Stimulated activated CD8-positive, alpha-beta memory T cell treated with anti-CD3 and anti-CD28 coated beads, Interleukin-15, amount 100 ng/mL, for 24 hours (primary cell): ENCODE measurements at places on chromosomes 1 and 21.

DNA sequence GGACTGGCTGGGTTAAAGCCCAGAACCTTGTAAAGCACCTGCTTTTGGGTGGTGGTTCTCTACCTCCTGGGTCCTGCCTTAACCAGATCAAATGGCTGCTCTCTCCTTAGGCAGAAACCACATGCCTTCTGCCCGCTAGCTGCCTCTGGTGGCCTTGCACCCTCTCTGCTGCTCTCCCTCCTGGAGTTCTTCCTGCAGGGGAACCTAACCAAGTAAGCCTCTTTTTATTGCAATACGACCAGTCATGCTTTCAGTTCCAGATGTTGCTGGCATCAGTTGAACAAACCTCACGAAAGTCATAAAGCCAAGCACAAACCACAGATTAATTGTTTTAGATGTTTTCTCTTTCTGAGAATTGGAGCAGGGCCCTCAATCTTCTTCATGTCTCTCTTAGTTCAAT, 118.9 kb downstream of the GDAP2 start:
- no peak for DNase-seq

DNA sequence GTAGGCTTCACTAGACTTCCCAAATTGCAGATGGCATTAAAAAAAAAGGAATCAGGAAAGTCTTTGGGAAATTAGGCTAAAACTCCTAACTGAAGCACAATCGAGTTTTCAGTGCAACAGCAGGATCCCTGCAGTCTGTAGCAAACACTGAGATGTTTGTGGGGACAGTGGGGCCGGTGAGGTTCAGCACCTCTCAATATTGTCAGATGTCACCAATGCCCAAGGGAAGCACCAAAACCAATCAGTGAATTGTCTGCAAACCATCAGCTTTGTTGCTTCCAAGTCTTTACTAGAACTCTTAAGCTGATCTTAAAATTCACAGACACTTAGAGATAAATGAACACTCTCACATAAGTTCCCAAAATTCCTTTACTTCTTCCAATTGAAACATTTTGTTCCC, 2.6 kb downstream of the ERG start:
- no peak for DNase-seq

GRCh38 chr1:115265099-115265498, 73.0 kb downstream of the NGF start:
- no peak for DNase-seq

- no peak for DNase-seq
Observed at GRCh38 chr1:67489643-67490042, 59.4 kb upstream of the SERBP1 start.

DNA sequence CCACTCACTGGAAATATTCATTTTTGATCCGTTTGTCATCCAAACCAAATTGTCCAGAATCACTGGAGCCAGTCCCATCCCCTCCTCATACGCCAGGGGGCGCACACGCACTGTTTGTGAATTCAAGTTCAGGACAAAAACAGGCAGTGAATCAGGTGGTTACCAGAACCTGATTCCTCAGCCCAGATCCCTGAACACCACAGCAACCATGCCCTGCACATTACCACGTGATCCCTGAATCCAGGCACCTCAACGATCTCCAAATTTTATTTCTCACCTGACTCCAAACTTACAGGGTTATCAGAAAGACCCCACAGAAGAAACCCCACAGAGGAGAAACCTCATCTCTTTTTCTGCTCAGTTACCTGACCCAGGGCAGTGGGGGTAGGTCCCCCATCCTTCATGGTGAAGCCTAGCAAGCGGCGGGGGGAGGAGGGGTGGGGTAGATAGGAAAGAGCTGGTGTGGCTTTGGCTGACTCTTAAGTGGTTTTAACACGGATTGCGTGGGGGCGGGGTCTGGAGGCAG, 1.4 kb upstream of the PTPRF start:
- peak; percentile 66 for DNase-seq

GRCh38 chr21:26659182-26659581, 86.1 kb upstream of the CYYR1 start:
- DNase-seq = no peak

GRCh38 chr21:44946254-44947041, 6.6 kb downstream of the SLX9 start:
- no peak for DNase-seq

DNA sequence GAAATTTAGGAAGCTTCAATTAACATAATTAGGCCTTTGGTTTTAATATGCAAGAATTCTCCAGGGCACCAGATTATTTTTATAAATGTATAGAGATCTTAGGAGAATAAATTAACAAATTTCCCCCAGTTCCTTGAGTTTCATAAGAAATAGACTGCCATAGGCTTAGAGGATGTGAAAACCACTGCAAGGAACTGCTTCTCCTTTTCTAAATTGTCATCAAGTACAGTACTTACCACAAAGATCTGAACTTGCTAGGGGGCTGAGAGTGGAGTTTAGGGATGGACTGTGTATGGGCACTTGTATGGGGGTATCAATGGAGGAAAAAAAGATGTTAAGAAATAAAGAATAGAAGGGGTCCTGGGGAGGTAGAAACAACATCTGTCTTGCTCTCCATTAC, 31.1 kb downstream of the LHX8 start:
- DNase-seq = no peak

DNA sequence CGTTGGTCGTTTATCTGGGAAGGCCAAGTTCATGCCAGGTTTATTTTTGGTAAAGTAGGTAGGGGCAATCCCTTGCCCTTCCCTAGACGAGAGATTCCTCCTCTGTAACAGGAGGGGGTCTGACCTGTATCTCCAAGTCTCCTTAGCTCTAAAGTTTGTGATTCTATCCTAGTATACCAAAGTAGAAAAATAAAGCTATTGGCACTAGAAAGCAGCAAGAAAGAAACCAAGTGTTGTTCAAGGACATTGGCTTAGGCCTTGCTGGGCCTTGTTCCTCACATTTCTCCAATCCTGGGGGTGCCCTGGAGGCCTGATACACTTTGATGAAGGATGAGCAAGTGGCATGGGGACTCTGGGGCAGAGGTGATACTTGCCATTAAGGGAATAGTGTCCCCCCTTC, 814 bp downstream of the MTARC2 start:
- no peak for DNase-seq

- DNase-seq = no peak
Observed at GRCh38 chr1:96955307-96956012, 233.9 kb downstream of the PTBP2 start.

DNA sequence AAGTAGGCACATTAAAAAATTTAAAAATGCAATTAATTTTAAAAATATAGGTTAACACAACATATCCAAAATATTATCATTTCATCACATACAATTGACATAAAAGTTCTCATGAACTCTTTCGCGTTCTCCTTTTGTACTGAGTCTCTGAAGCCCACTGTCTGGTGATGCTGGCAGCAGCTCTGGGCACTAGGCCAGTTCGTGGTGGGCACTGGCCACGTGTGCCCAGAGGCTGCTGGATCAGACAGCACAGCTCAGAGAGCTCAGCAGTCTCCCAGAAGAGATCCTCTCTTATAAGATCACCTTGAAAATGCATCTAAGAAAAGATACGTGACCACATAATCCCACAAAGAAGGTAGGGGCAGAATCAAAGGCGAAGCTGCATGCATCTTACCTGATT, 9.9 kb downstream of the CEP104 start:
- no peak for DNase-seq

- no peak for DNase-seq
Observed at GRCh38 chr1:24973315-24973714, 43.2 kb upstream of the RUNX3 start.

GRCh38 chr1:88888750-88889149, 2.6 kb downstream of the GTF2B start:
- DNase-seq = no peak

DNA sequence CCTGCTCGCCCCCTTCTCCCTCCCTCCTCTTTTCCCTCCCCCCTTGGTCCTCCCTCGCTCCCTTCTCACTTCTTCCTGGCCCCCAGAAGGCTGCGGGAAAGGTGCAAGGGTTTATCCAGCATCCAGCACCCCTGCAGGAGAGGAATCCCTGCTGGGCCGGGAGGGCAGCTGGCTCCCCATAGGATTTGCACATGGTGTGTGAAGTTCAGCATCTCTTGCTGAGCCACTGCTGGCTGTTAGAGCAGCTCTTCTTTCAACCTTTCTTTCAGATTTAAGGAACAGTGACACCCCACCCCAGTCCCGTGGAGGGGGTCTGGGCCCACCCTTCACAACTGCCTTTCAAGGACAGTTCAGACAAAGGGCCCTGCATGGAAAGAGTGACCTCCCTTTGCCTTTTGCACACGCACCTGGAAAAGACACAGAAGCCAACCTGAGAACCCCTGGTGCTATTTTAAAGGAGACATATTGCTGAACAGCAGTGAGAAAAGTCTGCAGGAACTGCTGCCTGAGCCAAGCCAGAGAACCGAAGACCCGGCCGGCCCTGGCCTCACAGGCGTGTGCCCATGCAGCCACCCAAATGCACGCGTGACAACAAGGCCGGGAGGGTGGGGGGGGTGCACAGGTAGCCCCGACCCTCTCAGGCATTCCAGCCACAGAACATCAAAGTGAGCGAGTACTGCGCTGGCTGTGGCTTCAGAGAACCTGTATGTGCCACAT, 66.6 kb downstream of the SLC37A1 start:
- no peak for DNase-seq

GRCh38 chr1:12465126-12465525, 152.9 kb downstream of the DHRS3 start:
- no peak for DNase-seq

DNA sequence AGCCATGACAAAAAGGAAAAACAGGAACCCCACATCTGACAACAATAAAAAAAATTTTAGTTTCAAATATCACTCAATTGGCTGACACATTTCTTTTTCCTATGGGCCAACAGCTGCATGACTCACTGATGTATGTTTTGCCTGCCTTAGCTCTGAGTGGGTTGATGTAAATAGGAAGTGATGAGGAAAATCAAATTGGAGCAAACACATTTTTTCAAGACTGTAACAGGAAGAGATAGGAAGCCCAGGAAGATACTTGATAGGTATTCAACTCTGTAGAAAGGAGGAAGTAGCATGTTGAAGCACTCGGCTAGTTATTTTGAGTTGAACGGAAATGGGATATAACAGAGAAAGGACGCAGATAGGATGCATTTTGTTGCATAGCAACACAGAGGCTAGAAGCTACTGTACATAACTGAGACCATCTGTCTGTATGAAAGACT, 168.0 kb upstream of the NR5A2 start:
- DNase-seq = no peak

DNA sequence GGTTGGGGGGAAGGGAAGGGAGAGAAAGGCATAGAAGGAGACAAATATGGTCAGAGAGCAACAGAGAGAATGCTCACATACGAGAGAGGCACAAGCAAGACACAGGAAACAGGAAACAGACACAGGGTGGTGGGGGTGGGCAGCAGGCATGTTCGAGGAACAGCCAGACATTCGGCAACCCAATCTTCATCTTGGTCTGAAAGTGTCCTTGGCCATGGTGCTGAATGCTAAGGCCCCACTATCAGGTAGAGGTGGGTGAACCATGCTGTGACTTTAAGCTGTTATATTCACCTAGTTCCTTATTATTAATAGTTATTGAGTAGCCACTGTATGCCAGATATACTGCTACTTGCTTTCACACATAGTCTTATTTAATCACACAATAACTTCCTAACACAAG, 109.2 kb downstream of the DDX20 start:
- DNase-seq = no peak

GRCh38 chr1:199778324-199778955, 249.1 kb upstream of the NR5A2 start:
- no peak for DNase-seq

GRCh38 chr21:30958741-30959140, 77.4 kb upstream of the KRTAP11-1 start:
- DNase-seq = no peak

GRCh38 chr1:47669081-47669585, 231.3 kb downstream of the FOXD2 start:
- DNase-seq = no peak

- DNase-seq = no peak
Observed at GRCh38 chr1:237685551-237685950, 205.2 kb downstream of the ZP4 start.

DNA sequence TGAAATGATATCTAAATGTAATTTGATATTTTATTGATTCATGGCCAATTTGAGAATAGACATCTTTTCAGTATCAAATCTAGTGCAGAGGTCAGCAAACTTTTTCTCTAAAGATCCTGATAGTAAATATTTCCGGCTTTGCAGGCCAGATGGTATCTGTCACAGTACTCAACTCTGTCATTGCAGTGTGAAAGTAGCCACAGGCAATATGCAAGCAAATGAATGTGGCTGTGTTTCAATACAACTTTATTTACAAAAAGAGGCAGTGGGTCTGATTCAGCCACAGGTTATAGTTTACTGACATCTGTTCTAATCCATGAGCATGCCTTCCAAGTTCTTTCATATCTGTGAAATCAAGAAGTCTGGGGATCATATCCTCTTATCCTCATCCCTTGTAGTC, 221.2 kb downstream of the PRDM2 start:
- no peak for DNase-seq

- DNase-seq = no peak
Observed at GRCh38 chr1:23394181-23394580, 24.5 kb upstream of the ZNF436 start.

GRCh38 chr1:108200687-108201051, 526 bp upstream of the SLC25A24 start:
- no peak for DNase-seq

DNA sequence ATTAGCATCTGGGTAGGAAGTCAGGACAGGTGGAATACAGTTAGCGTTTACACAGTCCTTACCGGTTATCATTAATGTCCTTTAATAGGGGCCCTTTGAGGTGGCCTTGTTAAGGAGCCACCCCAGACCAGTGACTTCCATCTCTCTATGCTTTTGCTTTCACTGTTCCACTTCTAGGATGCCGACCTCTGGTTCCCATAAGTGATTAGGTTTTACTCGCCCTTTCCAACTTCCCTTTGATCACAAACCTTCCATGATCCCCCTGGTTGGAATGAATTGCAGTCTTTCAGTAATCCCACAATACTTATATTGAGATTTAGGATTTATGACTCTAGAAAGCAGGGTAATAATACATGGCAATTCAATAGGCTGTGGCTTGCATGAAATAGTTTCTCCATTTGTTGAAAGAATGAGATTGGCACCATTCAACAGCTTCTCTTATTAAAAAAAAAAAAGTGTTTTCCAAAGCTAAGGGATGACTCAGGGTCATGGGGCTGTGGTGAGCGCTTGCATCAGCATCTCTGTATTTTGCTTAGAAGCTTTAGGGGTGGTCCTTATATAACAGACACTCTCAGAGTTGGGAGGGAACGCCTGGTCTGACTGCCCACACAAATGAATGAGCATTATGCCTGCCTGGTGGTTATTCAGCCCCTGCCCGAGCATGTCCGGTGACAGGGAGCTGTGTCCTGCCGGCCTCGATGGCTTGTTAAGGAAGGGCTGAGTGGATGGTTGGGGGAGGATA, 110.5 kb downstream of the CNIH3 start:
- DNase-seq = no peak
